Thymus (tissue), 14 donors: ENCODE measurements at places on chromosomes 13 and 19. TPM values are rescaled to one million over a fixed set of nuclear protein-coding genes. Genes with fewer than 3 reads are reported as not detected.
A peak's percentile ranks its signal among the peaks of the same experiment; 100 is the strongest.

DNA sequence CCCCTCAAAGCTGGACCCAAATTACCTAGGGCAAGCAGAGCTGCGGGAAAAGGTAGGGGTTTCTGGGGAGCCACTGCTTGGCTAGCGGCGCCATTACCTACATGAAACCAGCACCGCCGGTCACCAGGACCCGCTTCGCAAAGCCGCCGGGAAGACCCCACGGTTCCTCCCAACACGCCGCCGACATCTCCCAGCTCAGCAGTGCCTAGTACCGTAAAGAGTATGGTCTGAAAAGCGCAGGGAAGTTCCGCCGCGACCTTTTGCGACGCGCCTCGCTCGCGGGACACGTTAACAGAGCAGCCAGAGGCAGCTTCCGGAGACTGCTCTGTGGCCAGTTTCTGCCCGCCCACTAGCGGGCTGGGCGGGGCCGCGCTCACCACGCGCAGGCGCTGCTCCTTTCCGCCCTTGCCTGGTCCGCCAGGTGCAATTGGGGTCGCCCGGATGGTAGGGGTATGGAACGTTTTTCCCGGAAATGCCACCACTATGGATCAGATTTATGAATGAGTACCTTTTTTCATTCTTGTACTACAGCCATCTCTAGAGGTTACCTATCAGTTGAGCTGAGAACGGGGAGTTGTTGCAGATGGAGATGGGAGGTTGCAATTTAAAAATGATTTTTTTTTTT, at the start of gene TGDS:
Gene TGDS, minus strand, starts transcription at position 203 of the 625 bp plus-strand sequence. Its CDS starts 16 bp downstream, at position 187.
- H3K36me3 ChIP-seq, result peaks cover 13% of the 10 kb centered on the region
- peak; percentile 78 for DNase-seq
- no peaks in the 10 kb centered on the region for H3K27me3 ChIP-seq
- H3K4me1 ChIP-seq, result peaks cover 10% of the 10 kb centered on the region
- peak within 1 kb of the TSS; percentile 77 for H3K4me3 ChIP-seq
- H3K27ac ChIP-seq, result peak within 1 kb of the TSS; percentile 64

GRCh38 chr19:29442910-29443309, 82.9 kb upstream of the VSTM2B start:
- no peak for DNase-seq
- H3K4me1 ChIP-seq, result no peaks in the 10 kb centered on the region
- no peaks in the 10 kb centered on the region for H3K27me3 ChIP-seq
- H3K27ac ChIP-seq, result no peak overlapping the region
- no peaks in the 10 kb centered on the region for H3K36me3 ChIP-seq
- no peak overlapping the region for H3K4me3 ChIP-seq

DNA sequence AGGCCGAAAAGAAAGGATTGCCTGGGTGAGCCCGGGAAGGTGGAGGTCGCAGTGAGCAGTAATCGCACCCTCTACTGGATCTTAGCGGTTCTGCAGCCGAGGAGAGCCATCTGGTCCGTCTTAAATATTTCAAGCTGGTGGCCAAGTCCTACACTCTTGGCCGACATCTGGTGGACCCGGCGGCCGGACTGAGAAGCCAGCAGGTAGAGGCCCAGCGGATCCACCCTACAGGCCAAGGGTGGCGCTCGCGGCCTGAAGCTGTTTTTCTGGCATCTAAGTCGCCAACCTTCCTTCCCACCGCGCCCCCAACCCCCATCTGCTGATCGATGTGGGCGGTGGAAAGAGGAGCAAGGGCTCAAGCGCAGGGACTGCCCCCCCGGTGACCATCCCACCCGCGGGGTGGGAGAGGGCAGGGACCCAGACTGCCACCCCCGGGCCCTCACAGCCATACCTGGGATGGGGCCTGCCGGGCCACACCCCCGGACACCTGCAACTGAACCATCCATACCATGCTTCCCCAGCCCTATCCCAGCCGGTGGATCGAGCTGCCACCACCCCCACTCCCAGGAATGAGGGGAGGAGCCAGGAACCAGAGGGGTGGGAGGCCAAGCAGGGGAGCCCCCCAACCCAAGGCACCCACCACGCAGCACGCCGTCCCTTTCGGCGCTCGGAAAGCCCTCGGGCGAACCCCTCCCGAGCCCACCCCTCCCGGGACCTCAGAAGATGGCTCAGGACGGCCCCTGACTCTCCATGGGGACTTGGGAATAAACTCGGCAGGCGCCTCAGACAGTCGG, 46.3 kb upstream of the ZNF730 start:
- no peak overlapping the region for H3K27ac ChIP-seq
- H3K36me3 ChIP-seq, result no peaks in the 10 kb centered on the region
- H3K4me3 ChIP-seq, result no peak overlapping the region
- no peaks in the 10 kb centered on the region for H3K4me1 ChIP-seq
- DNase-seq, result no peak

- H3K4me3 ChIP-seq, result no peak overlapping the region
- H3K27me3 ChIP-seq, result no peaks in the 10 kb centered on the region
Observed at GRCh38 chr19:39046037-39046821, 13.9 kb upstream of the FBXO27 start.

ATP4A gene
- 0.42 TPM for total RNA-seq

RYR1 gene
- total RNA-seq, result 1.1 TPM
